ENCODE measurements at places on chromosomes 1 and 21. TPM values are rescaled to one million over a fixed set of nuclear protein-coding genes. Genes with fewer than 3 reads are reported as not detected.

TGFB2 gene
- 1.8 TPM for polyA plus RNA-seq

CNIH3 gene
- 2.1 TPM for polyA plus RNA-seq

PRRX1 gene
- 6.8 TPM for polyA plus RNA-seq

SPRR2D gene
- polyA plus RNA-seq: not detected

FALEC gene
- 0.40 TPM for polyA plus RNA-seq

DNASE2B gene
- 0.31 TPM for polyA plus RNA-seq

OR2G6 gene
- not detected for polyA plus RNA-seq

GSTM5 gene
- polyA plus RNA-seq: 9.5 TPM

SEMA6C gene
- 14.9 TPM for polyA plus RNA-seq

HSD3B1 gene
- 0.07 TPM for polyA plus RNA-seq

CLCC1 gene
- 37.0 TPM for polyA plus RNA-seq

All from adrenal gland (tissue), 19 donors.